Upper lobe of left lung (tissue), 6 donors: ENCODE measurements at places on chromosomes 7 and 10.

DNA sequence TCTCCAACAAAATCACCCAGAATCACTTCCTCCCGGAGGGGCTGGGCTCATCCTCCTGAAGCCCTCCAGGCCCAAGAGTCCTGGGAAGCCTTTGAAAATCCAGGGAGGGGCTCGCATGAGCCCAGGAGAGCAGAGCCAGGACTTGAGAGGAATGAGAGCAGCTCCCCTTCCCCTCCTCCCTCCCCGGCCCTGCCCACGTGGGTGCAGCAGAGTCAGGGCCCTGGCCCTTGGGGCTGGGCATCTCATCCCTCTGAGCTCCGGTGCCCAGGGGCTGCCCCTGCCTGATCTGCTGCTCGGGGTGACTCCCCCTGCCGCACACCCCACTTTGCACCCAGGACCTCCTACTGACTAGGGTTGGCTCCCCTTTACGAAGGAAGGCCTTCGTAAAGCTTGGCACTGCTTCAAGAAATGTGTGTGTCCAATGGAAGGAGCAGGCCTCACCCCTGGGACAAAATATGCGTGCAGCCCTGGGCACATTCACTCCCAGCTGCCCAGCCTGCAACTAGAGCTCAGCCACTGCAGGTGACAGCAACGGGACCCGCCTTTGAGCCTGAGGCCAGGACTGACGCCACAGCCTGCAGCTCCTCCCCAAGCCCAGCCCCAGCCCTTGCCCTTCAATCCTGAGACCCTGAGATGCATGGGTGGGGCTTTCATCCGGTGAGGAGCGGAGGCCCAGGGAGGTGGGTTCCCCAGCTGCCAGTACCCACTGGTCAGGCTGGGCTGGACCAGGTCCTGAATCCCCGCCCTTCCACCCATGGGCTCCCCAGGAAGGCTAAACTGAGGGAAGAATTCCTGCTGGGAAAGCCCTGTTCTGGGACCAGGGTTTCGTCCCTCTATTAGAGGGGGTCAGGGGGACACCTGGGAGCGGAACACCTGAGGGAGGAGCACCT is 21.8 kb downstream of the PWWP2B start:
- DNase-seq: peak; percentile 94

GRCh38 chr10:47206449-47207280 is 93.3 kb upstream of the GDF10 start:
- no peak for DNase-seq

DNA sequence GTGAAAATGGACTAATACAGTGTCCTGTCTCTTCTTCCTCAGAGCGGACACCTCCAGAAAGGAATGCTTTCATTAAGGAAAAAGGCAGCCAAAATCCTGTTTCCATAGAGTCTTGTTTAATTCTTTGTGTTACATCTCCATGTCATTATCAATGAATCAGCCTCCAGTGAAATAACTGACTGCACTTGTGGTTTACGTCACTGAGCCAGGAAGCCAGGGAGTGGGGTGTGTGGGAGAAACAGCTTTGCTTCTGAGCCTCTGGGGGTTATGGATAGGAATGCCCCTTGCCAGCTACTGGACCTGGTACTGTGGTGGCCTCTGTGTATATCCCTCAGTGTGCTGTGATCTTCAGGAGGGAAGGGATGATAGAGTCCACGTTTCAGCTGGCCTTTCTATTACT is 416.8 kb downstream of the GALNT17 start:
- DNase-seq: no peak

GRCh38 chr10:91682912-91683311 is 50.0 kb upstream of the PPP1R3C start:
- DNase-seq: no peak

DNA sequence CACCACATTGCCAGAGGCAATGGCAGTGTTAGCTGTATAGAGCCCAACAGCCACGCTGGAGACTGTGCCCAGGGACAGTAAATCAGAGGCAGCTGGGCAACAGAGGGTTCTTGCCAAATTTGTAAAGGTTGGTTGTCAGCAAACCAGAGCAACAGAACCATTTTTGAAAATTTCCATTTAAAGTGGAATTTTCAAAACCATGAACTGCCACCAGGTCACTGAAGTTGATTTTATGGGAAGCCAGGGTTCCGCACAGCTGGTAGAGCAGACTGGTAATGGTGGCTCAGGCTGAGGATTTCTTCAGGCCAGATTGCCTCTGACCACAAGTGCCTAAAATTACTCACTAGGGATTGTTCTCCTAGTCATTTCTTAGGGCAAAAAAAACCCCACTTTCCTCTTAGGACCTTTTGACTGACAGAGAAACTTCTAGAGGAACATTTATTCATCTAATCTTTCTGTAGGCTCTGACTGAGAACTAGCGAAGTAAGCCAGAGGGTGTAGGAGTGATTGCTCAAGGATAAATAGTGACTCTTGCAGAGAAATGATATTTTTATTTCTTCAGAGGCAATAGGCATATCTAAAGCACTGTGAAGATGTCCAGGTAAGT is 342.4 kb downstream of the BBS9 start:
- no peak for DNase-seq

GRCh38 chr10:1392127-1392526 is 335.9 kb downstream of the WDR37 start:
- DNase-seq: no peak

DNA sequence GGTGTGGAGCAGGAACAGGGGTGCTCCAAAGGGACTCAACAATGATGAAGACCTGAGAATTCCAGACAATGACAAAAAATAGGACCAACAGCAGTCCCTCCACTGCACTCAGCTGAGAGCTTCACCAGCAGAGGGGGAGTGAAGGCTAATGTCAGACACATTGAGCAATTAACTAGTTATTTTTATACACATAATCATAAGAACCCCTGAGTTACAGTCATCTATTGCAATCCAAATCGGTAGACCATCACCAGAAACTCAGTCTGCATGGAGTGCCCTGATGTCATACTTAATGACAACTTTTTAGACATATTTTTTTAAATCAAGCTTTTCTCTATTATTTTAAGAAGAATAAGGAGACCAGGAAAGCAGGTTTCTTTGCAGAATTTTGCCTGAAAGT is 30.6 kb upstream of the IKZF1 start:
- DNase-seq: no peak

DNA sequence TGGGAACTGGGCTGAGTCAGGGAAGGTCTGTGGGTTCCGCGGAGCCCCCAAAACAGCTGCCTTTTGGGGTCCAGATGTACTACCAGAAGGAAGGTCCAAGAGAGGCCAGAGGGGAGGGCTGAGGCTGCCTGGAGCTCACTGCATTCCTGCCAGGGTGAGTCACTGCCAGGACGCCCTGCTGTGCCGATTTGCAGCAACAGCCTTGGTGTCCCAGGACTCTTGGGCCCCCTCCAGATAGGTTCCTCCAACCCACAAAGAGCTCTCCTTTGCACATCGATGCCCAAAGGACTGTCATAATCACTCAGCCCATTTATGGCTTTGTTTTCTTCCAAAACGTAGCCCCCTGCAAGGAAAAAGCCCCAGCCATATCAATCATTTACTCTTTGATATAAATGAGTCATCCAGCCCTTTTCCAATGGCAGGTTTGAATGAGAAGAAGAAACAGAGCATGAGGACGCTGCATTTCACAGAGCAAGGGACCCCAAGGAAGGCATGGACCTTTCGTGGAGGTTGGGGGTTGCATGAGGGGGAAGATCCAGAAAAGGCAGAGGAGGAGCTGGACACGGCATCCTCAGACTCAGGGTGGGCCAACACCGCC is 32.2 kb upstream of the COL13A1 start:
- DNase-seq: no peak

- DNase-seq: no peak
Measured at GRCh38 chr10:18473424-18474117, 177.8 kb downstream of the NSUN6 start.

DNA sequence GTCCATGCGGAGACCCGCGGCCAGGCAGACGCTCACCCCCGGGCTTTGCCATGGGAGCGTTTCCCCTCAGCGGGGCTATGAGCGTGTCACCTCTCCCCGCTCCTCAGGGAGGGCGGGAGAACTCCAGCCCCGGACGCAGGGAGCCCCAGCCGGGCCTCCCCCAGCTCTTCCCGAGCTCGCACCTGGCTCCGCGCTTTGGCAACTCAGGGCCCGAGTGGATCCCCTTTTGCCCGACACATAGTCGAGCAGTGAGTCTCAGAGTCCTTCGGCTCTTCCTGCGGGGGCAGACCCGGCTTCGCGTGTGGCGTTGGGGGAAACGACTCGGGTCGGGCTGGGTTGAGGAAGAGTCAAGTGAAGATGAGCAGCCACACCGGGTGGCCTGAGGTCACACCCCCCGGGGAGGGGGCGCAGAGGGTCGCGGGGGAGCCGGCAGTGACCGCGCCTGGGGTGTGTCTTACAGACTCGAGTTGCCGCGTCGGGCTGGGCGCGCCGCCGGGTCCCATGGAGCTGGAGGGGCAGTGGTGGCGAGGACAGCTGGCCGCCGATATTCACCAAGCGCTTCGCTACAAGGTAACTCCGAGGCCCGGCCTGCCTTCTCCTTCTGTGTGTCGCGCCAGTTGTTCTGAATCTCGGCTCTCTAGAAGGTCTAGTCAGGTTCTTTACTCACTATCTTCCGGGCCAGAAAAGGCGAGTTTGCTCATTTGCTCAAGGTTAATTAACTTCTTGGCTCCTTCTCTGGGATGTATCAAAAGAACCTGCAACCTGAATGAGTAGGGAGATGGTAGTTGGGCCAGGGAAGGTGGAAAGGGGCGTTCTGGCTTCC is 721 bp downstream of the CCNJ start:
- peak; percentile 56 for DNase-seq

- no peak for DNase-seq
Measured at GRCh38 chr7:74525140-74525539, 71.4 kb downstream of the GTF2IRD1 start.

DNA sequence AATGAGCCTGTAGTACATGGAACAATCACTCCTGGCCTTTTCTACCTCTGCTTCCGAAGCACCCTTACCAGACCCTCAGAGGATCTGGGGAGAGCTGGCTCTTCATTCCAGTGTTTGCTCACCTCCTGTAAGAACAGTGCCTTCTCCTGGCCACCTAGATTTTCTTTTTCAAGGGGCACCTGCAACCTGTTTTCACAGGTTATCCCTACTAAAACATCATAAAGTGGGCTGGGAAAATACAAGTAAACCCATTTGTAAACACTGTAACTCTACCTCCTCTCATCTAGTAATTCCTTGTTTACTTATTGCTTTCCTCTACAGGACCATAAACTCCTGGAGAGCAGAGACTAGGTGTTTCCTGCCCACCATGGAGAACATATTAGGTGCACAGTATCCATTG is 1.1 kb downstream of the PIK3AP1 start:
- DNase-seq: no peak

DNA sequence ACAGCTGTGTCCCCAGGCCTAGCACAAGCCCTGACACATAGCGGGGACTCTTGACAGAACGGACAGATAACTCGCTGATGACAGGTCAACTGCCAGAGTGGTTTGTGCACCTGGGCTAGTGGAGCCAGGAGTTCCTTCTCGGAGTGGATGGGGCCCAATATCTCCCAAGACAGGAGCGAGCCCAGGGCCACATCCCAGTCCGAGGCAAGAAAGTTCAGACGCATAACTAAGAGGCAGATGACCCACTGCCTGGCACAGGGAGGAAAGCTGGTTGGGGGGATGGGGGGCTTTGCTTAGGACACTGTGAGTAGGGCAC is 69.6 kb upstream of the ZNF479 start:
- DNase-seq: no peak

DNA sequence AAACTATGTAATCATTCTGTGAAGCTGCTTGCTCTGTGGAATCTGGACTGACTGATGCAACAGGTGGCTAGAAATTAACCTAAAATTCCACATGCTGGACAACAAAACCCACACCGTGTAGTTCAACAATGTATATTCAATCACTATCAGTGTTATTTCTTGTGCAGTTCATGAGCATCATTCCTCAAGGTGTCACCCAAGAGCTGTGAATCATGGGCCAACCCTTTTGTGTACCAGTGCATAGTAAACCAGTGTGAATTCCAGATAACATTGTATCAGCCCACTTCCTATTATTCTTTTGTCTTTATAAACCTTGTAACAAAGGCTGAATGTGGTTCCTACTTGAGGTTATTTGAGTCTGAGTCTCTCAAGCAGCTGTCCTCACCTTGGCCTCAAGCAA is 905.2 kb upstream of the ZNF722 start:
- no peak for DNase-seq

DNA sequence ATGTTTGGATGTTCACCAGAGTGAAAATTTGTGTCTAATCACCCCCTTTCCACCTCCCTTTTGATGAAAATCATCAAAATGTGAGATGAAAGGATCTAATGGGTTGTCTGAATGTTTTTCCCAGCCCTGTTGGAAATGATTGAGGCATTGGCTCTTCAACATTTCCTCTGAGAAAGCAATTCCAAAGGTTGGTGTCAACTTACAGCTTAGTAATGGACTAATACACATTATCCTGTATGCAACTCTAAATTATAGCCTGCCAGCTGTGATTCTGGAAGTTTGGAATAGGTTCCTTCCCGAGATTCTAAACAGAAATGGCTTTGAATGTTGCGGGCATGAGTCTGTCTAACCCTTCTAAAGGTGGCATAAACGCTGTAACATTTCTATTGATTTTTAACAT is 152.9 kb downstream of the DYNC1I1 start:
- no peak for DNase-seq

- DNase-seq: no peak
Measured at GRCh38 chr10:80046629-80047441, 31.6 kb upstream of the TMEM254 start.

GRCh38 chr7:85074-85882 is 107.1 kb upstream of the FAM20C start:
- DNase-seq: peak; percentile 64

DNA sequence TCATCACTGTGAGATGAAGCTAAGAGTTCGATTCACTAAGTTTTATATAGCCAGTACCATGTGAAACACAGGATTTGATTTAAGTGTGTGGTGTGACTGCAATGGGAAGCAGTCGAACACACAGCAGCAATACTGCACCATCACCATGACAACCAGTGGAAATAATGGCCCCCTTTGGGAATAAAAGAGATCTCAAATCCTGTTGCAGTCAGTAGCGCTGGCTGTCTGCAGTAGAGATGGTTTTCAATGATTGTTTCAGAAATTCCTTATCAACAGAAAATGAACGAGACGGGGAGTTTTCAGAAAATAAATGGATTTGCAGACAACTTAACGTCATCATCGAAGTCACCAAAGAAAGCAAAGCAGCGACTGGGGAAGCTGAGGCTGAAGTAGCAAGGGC is 91.0 kb downstream of the PTPRE start:
- no peak for DNase-seq

- DNase-seq: no peak
Measured at GRCh38 chr10:101494650-101495049, 93.4 kb downstream of the POLL start.

- DNase-seq: no peak
Measured at GRCh38 chr7:431658-432111, 88.0 kb downstream of the PDGFA start.

- no peak for DNase-seq
Measured at GRCh38 chr10:122733931-122734665, 34.5 kb upstream of the C10orf120 start.

GRCh38 chr7:17856251-17856650 is 84.0 kb downstream of the SNX13 start:
- no peak for DNase-seq

- peak; percentile 87 for DNase-seq
Measured at GRCh38 chr7:10973942-10974911, 555 bp downstream of the PHF14 start.

DNA sequence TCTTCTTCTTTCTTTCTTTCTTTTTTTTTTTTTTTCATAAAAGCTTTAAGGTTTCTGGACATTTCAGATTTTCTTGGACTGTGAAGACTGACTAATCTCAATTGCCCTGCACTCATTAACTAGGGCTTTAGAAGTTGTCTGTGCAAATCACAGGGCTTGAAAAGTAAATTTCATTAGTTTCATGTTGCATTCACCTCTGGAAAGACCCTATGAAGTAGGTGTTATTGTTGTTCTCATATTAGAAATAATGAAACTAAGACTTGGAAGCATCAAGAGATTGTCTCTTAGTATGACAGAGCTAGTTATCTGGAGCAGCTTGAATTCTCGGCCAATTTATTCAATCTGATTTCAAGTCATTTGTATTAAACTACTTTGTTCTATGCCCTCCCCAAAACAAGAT is 28.2 kb upstream of the SEMA3D start:
- no peak for DNase-seq
